ENCODE measurements at places on chromosomes 5 and 9.

- no peak for DNase-seq
These were observed 201.6 kb downstream of the SEMA6A start for GRCh38 chr5:116372931-116373597.

GRCh38 chr5:83482961-83483360 lies 11.4 kb downstream of the VCAN start:
- no peak for DNase-seq

DNA sequence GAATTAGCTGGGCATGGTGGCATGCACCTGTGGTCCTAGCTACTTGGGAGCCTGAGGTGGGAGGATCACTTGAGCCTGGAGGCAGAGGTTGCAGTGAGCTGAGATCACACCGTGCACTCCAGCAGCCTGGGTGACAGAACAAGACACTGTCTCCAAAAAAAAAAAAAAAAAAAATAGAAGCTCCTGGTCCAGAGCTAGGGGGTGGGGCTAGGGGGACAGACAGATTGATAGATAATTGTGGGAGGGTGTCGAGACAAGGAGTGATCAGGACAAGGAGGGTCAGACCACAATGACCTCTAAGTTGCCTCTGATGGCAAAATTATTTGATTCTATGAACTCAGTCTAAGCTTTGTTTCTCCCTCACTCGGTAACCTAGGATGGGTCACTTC lies 6.6 kb upstream of the PHF19 start:
- DNase-seq = no peak

DNA sequence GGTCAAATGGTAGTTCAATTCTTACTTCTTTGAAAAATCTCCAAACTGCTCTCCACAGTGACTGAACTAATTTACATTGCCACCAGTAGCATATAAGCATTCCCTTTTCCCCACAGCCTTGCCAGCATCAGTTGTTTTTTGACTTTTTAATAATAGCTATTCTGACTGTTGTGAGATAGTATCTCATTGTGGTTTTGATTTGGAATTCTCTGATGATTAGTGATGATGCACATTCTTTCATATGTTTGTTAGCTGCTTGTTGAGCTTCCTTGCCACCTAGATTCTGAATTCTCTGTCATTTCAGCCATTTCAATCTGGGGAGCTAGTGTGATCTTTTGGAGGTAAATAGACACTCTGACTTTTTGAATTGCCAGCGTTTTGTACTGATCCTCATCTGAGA lies 24.0 kb downstream of the CDK20 start:
- no peak for DNase-seq

Measured in stimulated activated CD8-positive, alpha-beta memory T cell treated with anti-CD3 and anti-CD28 coated beads, Interleukin-12 subunit alpha, Interleukin-12 subunit beta, amount 100 ng/mL, for 4 hours (primary cell).